ENCODE measurements at places on chromosomes 12 and 14.

- no peak for DNase-seq
Observed at GRCh38 chr14:21251215-21251614, 18.0 kb downstream of the HNRNPC start.

DNA sequence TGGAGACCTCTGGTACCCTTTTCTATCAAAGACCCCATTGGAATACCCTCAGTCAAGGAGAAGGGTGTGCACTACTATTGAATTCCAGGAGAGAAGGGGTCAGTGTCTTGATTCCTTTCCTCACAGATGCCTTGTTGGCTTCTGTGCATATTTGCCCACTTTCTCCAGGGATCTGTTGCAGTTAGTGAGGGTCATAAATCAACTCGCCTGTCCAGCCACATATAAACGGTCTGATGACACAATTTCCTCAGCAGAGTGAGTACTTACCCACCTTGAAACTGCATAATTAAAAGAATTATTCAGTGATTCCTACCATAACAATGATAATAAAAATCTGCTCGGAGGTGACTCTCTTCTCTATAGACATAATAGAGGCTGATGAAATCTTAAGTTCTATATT, 13.9 kb upstream of the DCD start:
- no peak for DNase-seq

- peak; percentile 49 for DNase-seq
Observed at GRCh38 chr12:47813511-47814196, 6.0 kb downstream of the HDAC7 start.

GRCh38 chr14:61360796-61361525, 39.6 kb downstream of the PRKCH start:
- DNase-seq = no peak

DNA sequence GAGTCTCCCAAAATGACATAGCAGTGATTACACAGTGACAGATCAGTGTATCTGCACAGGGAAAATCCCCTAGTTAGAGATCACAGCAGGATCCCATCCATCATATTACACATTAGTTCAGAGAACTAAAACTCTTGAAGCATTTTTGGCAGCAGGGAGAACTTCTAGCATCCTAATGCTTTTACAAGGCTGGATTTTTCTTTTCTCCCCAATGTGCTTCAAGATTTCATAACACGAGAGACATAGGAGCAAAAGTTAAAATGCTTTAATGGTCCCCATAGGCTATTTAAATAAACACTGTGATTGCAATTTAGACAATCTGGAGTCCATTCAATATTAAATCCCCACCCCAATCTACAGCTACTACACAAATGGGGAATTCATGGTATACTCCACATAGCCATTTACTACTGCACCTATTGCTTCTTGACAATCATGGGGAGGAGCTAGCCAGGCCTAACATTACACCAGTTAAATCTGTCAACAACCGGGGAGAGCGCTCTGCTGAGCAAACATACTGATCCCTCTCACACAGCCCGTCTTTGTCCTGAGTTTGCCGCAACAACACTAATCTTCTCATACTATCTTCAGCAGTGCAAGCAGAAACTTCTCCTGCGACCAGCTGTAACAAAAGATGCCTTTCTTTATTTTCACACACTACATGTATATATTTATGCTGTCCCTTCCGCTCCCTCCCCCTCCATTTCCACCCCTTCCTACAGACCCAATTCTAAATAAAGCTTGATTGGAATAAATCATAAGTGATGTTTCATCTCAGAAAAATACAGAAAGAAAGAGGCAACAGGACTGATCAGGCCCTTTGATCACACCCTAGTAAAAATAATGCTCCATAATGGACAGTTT, 120.3 kb upstream of the SOX5 start:
- DNase-seq = no peak

- DNase-seq = peak; percentile 58
Observed at GRCh38 chr12:131511391-131511802, 199.5 kb upstream of the SFSWAP start.

DNA sequence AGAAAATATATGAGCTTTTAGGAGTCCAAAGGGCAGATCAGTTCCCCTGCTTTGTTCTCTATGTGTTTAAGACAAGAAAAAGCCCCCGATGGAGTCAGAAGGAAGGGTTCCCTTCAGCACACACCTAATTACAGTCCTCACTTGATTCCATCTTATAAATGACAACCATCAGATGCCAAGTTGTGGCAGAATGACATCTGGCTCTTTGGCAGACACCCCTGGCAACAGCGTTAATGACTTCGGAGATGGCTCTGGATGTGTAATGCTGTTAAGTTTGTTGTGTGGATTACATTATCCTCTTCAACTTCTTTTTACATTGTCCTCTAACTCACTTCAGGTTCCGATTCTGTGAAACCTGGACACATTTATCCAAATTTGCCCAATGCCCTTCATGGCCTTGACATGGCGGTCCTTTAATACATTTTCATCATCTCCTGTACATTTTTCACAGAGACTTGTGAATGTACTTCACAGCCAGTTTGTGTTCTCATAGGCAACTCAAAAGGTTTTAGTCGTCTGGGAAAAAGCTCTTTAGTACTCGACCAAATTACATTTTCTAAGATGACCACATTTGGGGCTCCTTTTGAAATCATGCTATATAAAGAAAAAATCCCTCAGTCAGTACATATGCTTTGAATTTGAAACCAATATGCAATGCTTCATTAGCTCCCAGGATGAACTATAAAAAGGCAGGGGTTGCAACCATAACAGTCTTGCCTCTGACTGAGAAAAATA, 667.8 kb downstream of the NOVA1 start:
- DNase-seq = no peak

GRCh38 chr14:63483315-63483714, 59.9 kb downstream of the PPP2R5E start:
- DNase-seq = no peak

DNA sequence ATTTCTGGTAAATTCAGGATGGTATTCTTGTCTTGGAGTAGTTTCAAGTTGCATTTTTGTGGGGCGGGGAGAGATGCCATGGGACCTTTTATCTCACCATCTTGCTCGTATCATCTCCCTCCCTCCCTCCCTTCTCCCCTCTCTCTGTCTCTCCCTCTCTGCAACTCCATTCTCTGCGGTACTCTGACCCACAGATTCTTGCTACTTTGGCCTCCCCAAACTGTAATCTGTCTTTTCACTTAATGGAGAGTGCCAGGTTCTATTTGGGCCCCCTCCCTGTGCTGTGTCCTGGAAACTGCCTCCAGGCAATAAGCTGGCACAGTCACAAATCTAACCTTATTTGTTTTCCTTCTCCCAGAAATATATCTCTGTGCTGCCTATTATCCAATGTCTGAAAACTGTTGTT, 175.2 kb downstream of the PAWR start:
- DNase-seq = no peak

- no peak for DNase-seq
Observed at GRCh38 chr14:37047996-37048395, 124.4 kb downstream of the SLC25A21 start.

DNA sequence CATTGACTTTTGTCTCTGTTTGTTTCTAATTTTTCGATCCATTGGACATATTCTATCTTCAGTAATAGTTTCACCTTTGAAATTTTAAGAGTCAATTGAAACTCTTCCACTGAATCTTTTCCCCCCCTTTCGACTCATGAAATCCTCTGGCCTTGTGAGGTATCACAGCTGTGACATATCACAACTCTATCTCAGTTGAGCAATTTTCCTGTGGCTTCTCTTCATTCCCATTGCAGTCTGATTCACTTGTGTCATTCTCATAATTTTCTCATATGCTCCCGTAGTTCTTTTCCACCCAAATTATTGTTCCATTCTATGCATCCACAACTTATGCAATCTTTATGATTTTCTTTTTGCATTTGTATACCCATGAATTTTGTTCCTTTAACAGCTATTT, 261.6 kb downstream of the DACT1 start:
- no peak for DNase-seq

- DNase-seq = no peak
Observed at GRCh38 chr14:34201909-34202637, 251.2 kb upstream of the EGLN3 start.

- DNase-seq = no peak
Observed at GRCh38 chr14:52086711-52087110, 17.9 kb upstream of the NID2 start.

GRCh38 chr12:83666690-83667089, 980.0 kb downstream of the TMTC2 start:
- no peak for DNase-seq

Measured in CD4-positive, alpha-beta T cell treated with Interleukin-21 for 1 hour (primary cell).